Activated T-cell treated with anti-CD3 and anti-CD28 coated beads, Interleukin-2, amount 50 U/mL, for 4 hours (primary cell): ENCODE measurements at places on chromosomes 16 and 17. TPM values are rescaled to one million over a fixed set of nuclear protein-coding genes. Genes with fewer than 3 reads are reported as not detected.

GRCh38 chr16:5379954-5380353, 282.4 kb upstream of the EEF2KMT start:
- DNase-seq = no peak

G6PC1 gene
- 0.08 TPM for total RNA-seq

- DNase-seq = no peak
These were observed 1.7 kb downstream of the IL17C start for GRCh38 chr16:88640039-88640495.

DNA sequence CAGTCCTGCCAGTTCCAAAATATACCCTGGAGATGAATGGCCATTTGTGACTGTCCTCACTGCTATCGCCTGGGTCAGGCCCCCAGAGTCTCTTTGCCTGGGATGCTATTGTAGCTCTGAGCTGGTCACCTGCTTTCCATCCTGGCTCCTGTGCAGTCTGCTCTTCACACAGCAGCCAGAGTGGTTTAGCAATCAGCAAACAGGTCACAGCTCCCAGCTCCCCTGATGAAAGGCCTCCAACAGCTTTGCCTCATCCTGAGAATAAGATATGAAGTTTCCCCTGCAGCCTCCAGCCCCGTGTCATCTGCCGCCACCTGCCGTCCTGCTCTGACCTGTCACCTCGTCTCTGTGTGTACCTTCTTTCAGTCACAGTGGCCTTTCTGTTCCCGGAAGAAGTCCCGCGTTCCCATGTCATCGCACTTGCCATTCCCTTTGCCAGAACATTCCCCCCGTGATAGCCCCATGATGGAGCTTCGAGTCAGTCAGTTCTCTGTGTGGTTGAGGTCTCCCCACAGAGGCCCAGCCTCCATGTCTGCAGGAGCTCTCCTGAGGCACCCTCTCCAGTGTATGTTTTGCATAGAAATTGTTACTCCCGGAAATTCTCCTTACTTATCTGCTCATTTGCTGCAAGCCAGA, 281.5 kb downstream of the SNX29 start:
- DNase-seq = no peak

- DNase-seq = no peak
These were observed 197.5 kb downstream of the FTO start for GRCh38 chr16:53901408-53901807.

DNA sequence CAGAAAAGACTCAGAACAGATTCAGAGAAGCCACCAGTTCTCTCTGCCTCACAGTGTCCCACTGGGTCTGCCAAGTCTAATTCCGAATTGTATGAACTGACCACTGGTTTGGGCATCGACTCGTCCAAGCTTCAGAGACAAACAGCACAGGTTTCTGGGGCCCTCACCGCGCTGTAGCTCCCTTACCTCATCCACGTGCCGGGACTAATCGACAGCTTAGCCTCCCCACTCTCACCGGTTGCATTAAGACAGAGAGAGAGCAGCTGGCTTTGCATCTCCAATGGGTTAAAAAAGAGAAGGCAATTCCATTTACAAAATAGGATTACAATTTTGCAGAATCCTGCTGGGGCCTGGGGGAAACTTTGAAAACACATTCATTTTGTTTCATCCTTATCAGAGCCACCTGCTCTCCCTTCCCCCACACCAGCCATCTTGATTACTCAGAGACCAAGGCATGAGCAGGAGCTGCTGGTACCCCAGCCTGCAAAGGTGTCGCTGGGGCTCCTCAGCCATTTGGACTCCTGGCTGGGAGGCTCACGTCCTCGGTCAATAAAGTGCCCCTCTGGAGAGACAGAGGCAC, 95.3 kb upstream of the RPL38 start:
- DNase-seq = no peak
